ENCODE measurements at places on chromosomes 2 and 18. TPM values are rescaled to one million over a fixed set of nuclear protein-coding genes. Genes with fewer than 3 reads are reported as not detected.

The LRRC30 gene
- total RNA-seq, result not detected

The SERPINB13 gene
- total RNA-seq, result not detected

The ARHGEF4 gene
- total RNA-seq, result not detected

The ACTG2 gene
- 2.3 TPM for total RNA-seq

The SERPINB11 gene
- not detected for total RNA-seq

The LDLRAD4 gene
- total RNA-seq, result not detected

The CBLN2 gene
- not detected for total RNA-seq

The NEMP2 gene
- 13.7 TPM for total RNA-seq

The UGT1A9 gene
- total RNA-seq, result not detected

The MAP3K20 gene
- 31.7 TPM for total RNA-seq

The ALPP gene
- not detected for total RNA-seq

The BOLL gene
- not detected for total RNA-seq

The SCN2A gene
- total RNA-seq, result 1.3 TPM

The LIMS2 gene
- 2.3 TPM for total RNA-seq

The PDE1A gene
- 3.5 TPM for total RNA-seq

The GPBAR1 gene
- 0.06 TPM for total RNA-seq

The SERPINB2 gene
- total RNA-seq, result 0.80 TPM

The CXCR1 gene
- total RNA-seq, result not detected

The TM4SF20 gene
- total RNA-seq, result not detected

The CD226 gene
- 0.38 TPM for total RNA-seq

The RGPD5 gene
- total RNA-seq, result 11.1 TPM

The SERPINB12 gene
- 0.29 TPM for total RNA-seq

The RESP18 gene
- total RNA-seq, result not detected

The TNFRSF11A gene
- 0.06 TPM for total RNA-seq

The GPAT2 gene
- total RNA-seq, result not detected

The PECR gene
- 12.0 TPM for total RNA-seq

The TCF4 gene
- total RNA-seq, result 30.8 TPM

The PTPRN gene
- 1.5 TPM for total RNA-seq

The NXPH2 gene
- total RNA-seq, result not detected

The SPR gene
- 39.3 TPM for total RNA-seq

The REV1 gene
- total RNA-seq, result 13.9 TPM

The KATNAL2 gene
- total RNA-seq, result 18.1 TPM

The HMSD gene
- total RNA-seq, result not detected

The AOX1 gene
- total RNA-seq, result 43.0 TPM

The CPO gene
- not detected for total RNA-seq

The SP140L gene
- 25.4 TPM for total RNA-seq

The ICA1L gene
- 2.9 TPM for total RNA-seq

The UGT1A3 gene
- total RNA-seq, result not detected

The AP1S3 gene
- 1.8 TPM for total RNA-seq

The NYAP2 gene
- not detected for total RNA-seq

The SLC8A1 gene
- total RNA-seq, result 22.5 TPM

The DCDC2C gene
- total RNA-seq, result not detected

The WDR35 gene
- total RNA-seq, result 10.6 TPM

The EVA1A gene
- 21.4 TPM for total RNA-seq

The CYP27A1 gene
- 6.1 TPM for total RNA-seq

The ZNF142 gene
- total RNA-seq, result 15.0 TPM

The LYPD6 gene
- 16.6 TPM for total RNA-seq

The CELF4 gene
- total RNA-seq, result not detected

The RAMP1 gene
- total RNA-seq, result 13.5 TPM

The RAB27B gene
- 30.9 TPM for total RNA-seq

Data from LHCN-M2 (cell line).